ENCODE measurements at places on chromosomes 4 and X.

GRCh38 chr4:173051716-173052115 is 116.9 kb upstream of the GALNT7 start:
- no peak for DNase-seq

DNA sequence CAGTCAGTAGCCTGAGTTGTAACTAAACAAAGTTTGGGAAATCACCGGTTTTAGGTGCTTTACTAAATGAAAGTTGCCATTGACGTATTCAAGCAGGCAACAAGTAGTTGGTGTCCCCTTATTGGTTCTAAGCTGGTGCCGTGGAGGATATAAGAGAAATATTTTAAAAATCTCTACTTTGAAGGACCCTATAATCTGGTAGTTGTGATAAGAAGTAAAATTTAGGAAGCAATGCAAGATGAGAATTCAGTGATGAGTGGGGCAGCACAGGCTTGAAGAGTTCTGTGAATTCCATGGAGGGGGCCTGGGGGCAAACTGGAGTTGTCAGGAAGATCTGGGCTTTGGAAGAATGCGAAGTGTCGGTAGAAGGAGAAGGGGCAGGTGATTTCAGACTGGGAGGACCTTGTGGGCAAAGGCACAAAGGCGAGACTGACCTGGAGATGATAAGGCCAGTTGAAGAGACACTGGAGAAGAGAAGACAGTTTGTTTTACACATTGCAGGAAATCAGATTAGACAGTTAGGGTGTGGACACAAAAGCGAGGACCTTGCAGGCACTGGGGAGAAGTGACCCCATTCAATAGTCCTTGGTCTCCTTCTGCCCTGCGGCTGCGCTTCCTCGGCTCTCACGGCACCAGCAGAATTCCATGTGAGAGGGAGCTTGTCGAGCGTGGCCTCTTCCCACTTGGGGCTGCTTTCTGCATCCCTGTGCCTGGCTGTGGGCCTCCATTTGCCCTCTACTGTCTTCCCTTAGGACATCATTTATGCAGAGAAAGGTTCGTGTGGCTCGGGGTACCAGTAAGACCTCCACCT is 1.3 kb downstream of the RHOH start:
- DNase-seq, result no peak

- no peak for DNase-seq
These were observed 50.3 kb downstream of the HTRA3 start for GRCh38 chr4:8319731-8320385.

DNA sequence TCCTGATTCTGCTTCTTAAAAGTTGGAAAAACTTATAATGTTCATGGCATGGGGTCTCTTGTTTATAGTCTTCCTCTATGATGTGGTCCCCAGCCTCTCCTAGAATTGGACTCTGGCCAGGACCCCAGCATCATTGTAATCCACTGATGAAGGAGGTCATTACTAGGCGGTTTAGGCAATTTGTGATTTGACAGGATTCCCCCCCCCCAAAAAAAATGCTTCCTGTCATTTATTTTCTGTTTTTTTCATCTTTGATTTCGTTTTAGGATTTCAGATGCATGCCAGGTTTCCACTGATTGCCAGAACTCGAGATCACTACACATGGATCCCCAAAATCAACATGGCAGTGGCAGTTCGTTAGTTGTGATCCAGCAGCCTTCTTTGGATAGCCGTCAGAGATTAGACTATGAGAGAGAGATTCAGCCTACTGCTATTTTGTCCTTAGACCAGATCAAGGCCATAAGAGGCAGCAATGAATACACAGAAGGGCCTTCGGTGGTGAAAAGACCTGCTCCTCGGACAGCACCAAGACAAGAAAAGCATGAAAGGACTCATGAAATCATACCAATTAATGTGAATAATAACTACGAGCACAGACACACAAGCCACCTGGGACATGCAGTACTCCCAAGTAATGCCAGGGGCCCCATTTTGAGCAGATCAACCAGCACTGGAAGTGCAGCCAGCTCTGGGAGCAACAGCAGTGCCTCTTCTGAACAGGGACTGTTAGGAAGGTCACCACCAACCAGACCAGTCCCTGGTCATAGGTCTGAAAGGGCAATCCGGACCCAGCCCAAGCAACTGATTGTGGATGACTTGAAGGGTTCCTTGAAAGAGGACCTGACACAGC is 4.9 kb downstream of the SPRY1 start:
- no peak for DNase-seq

DNA sequence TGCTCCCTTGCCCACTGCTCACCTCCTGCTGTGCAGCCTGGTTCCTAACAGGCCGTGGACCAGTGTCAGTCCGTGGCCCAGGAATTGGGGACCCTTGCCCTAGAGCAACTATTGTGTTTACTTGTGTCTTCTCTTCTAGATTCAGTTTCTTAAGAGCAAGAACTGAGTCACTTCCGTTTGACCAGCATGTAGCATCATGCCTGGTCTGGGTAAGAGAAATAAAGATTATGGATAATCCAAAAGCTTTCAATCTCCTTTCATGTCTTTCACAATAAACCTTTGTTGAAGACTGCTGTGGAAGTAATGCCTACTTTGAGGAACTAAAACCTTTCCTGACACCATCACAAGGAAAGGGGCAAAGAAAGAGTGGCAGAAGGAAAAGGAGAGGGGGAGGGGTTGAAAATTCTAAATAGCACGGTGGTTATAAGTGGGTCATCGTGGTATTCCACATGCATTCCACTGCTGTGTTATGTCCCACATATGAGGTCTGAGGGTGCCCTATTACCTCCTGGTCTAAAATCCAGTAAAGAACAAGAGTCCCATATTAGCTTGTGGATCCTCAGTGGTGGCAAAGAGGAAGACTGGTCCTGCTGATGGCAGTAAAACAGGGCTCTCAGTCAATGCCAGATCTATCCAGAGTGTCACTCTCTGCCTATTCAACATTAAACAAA is 133.4 kb downstream of the RASL11B start:
- DNase-seq, result no peak

DNA sequence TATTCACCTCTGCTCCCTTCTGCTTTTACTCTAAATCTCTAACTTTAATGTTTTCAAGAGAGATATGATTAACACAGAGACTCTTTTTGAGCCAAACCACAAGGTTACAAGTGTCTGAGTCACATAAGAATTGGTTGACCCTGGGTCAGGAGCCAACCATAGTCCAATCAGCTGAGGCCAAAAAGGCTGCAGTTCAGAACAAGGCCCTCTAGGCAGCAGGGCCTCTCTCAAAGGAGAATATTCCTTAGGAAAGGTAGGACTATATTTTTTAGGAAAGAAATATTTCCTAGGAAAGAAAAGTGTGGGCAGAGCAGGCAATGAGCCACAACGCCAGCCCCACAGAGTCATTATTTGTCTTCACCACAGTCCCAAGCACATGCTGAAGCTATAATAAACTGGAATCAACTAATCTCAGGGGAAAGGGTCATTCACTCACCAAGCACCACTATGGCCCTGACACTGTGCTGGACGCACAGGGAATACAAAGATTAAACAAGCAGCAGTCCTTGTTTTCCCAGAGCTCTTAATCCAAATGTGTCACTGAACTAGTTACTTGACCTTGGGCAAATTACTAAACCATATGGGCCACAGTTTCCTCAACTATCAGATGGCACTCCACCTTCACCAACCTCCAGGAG is 2.2 kb downstream of the ATP8A1 start:
- DNase-seq, result peak; percentile 4

DNA sequence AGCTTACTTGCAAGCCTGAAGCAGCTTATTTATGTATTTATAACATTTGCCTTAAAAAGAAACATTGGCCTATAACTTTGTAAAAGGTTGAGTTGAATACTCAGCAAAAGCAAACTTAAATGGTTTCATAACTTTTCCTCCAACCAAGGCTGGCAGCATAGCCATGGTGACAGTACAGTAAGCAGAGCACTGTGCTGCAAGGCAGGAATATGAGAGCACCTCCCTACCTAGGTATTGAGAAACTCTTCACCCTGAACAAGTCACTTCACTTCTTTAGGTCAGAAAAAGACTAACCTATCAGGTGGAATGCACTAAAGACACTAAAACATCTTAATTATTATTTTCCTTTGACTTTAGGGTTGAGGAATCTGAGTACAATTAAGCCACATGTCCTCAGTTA is 63.9 kb upstream of the GYPA start:
- no peak for DNase-seq

DNA sequence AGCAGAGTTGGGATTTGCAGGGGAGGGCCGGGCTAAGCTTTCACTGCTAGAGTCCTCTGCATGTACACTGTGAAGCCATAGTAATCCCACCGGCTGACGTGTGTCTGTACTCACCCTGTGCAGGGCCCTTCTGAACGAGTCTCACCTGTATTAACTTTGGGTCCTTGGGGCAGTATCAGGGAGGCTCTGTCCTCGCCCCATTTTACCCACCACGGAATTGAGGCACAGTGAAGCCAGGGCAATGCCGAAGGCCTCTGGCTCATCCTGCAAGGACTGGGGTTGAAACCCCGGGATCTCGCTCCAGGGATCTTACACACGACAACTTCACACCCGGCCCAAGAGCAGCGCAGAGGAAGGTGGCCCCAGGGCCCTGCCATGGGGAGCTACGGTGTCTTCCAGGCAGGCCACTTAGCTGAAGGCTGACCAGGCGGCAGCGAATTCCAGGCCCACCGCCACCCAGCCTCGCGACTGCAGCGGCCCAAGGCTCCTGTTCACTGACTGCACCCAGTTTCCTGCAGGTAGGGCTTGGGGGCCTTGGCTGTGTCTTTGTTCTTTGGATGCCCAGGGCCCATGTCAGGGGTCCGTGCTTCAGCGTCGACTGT is 75.5 kb upstream of the ADRA2C start:
- no peak for DNase-seq

GRCh38 chrX:153526042-153526441 is 8.6 kb downstream of the ATP2B3 start:
- DNase-seq, result no peak
